ENCODE measurements at places on chromosomes 13 and 19. TPM values are rescaled to one million over a fixed set of nuclear protein-coding genes. Genes with fewer than 3 reads are reported as not detected.

Gene PRTN3
- total RNA-seq, result not detected

Gene METTL21C
- total RNA-seq, result not detected

GRCh38 chr19:28535352-28535775, 677.6 kb downstream of the UQCRFS1 start:
- no peaks in the 10 kb centered on the region for H3K36me3 ChIP-seq
- no peaks in the 10 kb centered on the region for H3K4me1 ChIP-seq
- H3K27ac ChIP-seq, result no peak overlapping the region
- no peak overlapping the region for H3K4me3 ChIP-seq
- DNase-seq, result no peak

Gene SPTBN4
- total RNA-seq, result 0.48 TPM

- peaks cover 12% of the 10 kb centered on the region for H3K27me3 ChIP-seq
- H3K36me3 ChIP-seq, result no peaks in the 10 kb centered on the region
- no peak for DNase-seq
- peak overlapping the region; percentile 90 for H3K4me3 ChIP-seq
- peak overlapping the region; percentile 7 for H3K27ac ChIP-seq
Measured at GRCh38 chr19:6531163-6531955, 533 bp downstream of the TNFSF9 start.
